ENCODE measurements at places on chromosomes 12 and 14.

GRCh38 chr12:72901685-72902084, 629.5 kb downstream of the TRHDE start:
- no peak for DNase-seq

GRCh38 chr12:132500856-132501180, 10.9 kb downstream of the FBRSL1 start:
- DNase-seq: no peak

DNA sequence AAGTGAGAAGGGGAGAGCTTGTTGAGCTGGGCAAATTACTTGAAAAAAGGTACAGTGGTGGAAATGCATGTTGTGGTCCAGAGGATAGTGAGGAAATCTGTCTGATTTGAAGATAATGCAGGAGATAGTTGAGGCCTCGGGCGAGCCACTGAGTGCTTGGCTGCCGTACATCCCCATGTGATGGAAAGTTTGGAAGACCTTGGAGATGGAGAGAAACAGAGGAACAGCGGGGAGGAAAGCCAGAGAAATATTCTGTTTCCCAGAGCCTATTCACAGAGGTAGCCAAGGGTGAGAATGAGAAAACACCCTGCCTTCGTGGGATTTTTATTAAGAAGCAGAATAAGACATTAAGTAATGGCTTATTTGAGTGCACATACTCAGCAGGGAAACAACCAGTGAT, 498.2 kb downstream of the BCL11B start:
- DNase-seq: no peak

DNA sequence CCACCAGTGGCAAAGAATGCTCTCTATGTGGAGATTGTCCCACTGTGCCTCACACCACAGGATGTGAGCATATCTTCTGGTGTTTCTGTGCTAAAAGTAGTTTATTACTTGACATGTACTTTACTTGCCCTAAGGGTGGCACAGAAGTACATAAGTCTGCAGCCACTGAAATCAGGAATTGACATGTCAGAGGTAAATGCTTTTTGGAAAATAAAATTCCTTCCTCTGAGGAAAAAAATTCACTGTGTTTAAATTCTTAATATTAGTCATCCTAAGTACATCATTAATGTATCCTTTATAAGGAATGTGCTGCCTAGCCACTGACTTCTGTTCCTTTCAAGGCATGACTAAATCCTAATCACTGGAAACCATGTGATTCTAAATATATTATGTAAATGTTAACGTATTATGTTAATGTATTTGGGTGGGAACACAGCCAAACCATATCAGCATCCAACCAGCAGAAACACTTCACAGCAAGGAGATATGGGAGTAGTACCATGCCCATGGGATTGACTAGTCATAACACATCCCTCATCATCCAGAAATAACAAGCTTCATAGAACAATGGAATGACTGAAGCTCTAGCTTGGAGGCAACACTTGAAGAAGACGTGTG, 239.7 kb upstream of the PPFIA2 start:
- DNase-seq: no peak

GRCh38 chr12:19431407-19432308, 7.6 kb upstream of the AEBP2 start:
- DNase-seq: no peak

DNA sequence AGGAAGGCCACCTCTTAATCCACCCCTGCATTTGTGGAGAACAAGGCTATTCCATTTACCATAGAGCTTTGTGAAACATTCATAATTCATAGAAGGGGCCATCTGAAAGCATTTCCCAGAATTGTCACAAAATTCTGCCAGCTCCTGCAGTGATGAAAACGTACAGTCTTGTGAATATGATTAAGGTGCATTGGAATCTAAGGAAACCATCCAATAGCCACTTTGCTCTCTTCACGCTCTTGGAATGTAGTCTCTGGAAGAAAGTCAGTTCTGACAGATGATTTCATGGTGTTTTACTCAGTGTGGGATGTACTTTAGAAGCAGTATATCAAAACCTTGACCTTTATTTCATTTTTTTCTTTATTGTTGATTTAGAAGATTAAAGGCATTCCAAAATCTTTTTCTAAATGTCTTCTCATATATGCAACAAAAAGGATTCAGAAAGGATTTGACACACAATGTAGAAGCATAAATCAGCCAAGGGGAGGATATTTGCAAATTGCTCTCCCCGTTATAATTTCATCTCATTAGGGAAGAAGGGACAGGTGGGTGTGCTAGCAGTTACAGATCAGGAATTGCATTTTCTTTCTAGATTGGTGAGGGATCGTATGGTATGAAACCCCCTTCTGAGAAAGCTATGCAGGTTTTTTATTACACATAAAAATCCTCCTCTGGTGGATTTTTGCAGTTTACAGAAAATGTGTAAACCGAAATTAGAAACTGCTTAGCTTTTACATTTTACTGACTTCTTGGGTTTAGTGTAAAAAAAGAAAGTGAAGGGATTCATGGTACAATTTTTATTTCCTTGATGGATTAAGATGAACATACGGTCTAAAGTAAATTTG, 390.2 kb downstream of the LRIG3 start:
- DNase-seq: no peak

DNA sequence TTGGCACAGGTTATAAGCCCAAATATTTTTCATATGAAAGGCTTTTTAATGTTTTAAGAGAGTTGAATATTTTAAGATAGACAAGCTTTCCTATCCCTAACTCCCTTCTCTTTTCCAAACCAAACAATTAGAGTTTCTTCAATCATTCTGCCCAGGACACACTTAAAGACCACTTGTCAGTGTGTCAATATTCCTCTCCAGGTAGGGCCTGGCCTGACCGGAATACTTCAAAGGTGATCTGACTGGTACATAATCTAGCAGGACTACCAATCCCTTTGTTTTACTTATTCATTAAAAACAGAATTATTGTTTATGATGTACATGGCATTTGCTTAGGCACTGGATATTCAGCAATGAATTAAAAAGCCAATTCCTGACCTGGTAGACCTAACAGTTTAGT, 24.2 kb upstream of the SNRPF start:
- DNase-seq: no peak

GRCh38 chr12:58176296-58176869, 235.0 kb downstream of the ATP23 start:
- no peak for DNase-seq

DNA sequence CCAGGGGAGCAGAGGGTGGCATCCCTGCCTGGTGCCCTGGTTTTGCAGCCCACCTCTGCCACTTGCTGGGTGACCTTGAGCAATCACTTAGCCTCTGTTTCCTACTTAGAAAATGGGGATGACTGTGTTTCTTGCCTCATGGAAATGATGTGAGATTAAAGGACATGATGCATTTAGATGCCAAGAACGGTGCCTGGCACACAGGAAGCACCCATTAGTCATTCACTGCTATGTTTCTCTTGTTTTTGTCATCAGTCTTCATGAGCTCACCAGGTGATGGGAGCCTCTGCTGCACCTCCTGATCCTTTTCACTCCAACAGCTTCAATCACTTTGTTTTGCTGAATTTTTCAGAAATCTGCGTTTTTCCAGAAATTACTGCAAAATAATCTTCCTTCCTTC, 23.6 kb upstream of the ATF1 start:
- DNase-seq: no peak

DNA sequence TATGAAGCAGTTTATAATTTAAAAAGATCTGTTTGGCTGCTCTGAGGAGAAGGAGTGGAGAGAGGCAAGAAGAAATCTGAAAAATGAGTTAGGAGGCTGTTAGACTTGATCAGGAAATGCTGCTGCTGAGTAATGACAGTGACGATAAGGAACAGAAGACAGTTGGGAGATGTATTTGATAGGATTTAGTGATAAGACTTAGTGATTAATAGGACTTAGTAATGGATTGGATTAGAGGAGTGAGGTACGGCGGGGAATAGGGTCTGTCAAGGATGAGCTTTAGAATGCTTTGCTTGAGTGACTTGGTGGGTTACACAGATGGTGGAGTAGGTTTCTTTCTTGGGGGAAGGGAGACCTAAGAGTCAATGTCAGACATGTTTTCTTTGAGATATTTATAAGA, 31.7 kb downstream of the UNC79 start:
- no peak for DNase-seq

GRCh38 chr12:44873898-44874297, 2.2 kb downstream of the NELL2 start:
- no peak for DNase-seq

- no peak for DNase-seq
These were observed 10.5 kb upstream of the RBM25 start for GRCh38 chr14:73047808-73048207.

All from SIG-M5 (cell line).